Dorsolateral prefrontal cortex (tissue), 122 donors: ENCODE measurements at places on chromosomes 1 and 21.

DNA sequence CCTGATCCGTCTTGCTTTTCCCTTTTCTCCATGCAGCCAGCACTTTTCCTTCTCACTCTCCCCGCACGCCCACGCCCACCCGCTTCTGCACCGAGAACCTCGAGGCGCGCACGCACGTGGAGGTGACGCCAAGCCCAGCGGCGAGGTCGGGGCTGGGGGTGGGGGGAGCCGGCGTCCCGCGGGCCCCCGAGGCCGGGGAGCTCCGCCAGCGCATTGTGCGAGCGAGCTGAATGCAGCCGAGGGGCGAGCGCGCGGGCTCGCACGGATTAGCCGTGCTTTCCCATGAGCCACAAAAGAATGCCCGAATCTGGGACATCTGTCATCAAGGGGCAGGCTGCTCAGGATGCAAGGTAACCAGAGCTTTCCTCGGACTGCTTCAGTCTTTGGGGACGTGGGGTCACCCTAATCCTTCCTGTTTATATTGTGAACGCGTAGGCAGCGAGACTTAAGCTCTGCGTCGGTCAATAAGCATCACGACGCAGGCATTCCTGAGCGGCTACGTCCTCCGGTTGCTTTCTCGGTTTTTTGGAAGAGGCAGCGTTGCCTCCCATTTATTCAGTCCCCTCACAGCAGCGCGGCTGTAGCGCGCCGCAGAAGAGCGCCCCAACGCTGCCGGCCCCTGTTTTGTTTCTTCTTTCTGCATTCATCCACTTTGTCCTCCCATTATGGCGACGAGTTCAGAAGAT lies 67.3 kb upstream of the AKT3 start:
- DNase-seq, result peak; percentile 51

DNA sequence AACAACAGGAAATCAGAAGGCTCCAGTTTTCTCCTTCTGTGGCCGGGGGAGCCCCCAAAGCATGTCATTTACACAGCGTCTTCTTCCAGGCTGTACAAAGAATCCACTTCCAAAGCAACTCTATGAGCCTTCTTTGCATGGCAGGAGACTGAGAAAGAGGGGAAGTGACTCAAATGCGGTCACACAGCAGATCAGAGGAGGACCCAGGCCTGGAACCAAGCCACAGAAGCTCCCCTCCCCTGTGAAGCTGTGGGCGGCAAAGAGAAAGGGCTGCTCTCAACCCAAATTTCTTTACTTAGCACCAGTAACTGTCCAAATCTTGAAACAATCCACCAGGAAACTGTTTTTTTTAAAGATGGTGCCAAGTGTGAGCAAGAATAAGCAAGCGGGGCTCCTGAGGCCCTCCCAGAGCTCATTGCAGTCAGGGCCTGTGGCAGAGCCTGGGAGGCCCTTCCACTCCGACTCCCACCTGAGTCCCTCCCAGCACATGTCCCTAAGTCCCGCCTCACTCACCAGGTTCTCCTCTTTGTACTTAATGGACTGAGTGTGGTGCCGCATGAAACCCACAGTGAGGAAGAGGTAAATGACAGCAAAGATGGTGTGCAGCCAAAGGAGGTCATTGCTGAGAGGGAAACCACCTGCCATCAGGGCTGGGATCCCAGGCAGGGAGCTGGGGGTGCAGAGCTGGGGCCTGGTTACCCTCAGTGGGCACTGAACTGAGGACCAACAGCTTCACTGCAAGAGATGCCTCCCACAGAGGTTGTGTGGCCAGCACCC lies 15.9 kb downstream of the TMEM63A start:
- no peak for DNase-seq

DNA sequence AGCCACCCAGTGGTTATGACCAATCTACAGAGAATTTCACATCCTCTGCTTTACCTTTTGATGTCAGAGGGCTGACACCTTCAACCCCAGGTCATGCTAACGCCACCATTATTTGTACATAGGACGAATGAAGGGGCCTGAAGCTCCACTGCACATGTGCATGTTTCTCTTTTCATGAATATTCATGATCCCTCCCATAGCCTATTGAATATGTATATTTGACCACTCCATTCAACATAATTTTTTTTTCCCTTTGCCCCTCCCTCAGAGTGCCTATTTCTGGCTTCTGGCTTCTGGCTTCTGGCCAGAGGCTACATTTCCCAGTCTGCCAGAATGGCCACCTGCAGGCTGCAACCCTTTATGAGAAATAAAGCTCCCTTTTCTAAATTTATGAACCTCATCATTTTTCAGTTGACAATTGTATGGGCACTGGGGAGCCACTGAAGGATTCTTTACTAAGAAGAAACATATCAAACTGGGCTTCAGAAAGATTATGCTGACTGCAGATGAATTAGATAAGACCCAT lies 406.7 kb downstream of the SIPA1L2 start:
- DNase-seq, result no peak

- DNase-seq, result no peak
Observed at GRCh38 chr21:37984416-37984815, 68.2 kb upstream of the KCNJ6 start.

GRCh38 chr1:44072204-44072603 lies 40.9 kb upstream of the SLC6A9 start:
- DNase-seq, result peak; percentile 64

DNA sequence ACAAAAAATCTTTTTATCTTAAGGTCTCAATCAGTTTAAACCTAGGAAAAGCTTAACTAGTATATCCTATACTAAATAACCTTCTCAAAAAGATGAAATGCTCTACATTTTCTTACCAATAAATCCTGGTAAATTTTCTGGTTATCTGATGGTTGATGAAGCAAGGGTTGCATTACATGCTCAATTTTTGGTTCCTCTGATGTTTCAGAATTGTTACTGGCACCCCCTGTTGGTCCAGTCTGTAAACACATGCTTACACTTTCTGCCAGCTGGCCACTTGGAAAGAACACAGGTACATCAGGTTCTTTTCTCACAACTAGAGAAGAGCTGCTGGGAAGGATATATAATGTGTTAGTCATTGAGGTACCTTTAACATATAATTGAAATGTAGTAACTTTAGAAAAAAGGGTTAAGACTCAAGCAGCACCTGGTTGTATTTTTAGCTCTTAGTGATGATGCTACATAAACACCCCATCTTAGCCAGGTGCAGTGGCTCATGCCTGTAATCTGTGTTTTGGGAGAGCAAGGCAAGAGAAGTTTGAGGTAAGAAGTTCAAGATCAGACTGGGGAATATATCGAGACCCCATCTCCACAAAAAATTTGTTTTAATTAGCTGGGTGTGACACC lies 30.9 kb upstream of the TAL1 start:
- DNase-seq, result no peak

DNA sequence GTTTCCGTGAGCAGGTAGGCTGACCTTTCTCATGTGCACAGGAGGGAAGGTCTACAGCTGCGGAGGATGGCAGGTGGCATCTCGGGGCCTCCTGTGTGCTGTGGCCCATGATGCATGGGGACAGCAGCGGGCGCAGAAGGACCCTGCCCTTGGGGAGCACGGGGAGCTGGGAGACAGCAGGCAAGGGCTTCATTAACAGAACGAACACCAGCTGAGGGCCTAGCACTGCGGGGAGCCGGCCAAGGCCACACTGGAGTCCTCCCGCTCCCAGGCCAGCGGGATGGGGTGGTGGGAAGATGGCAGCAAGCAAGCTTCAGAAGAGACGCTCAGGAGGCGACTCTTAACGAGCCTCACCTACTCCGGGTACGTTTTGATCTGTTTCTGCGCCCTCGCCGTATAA lies 66.6 kb downstream of the SCCPDH start:
- no peak for DNase-seq

DNA sequence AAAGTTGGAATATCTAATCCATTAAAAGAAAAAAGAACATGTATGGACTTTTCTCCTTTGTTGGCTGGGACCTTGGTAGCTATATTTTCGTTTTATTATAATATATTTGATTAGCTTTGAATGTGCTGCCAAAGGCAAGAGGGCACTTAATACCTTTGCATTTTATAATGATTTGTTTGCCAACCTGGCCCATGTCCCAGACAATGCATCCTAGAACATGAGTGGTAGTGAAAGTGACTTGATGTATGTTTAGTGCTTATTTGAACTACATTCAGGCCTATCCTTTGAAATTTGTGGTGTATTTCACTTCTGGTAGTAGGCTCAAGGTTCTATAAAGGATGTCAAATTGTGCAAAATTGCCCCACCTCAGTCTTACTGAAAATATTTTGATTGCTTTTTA lies 25.9 kb downstream of the CACHD1 start:
- no peak for DNase-seq

GRCh38 chr1:182035097-182035770 lies 26.3 kb downstream of the ZNF648 start:
- DNase-seq, result no peak

GRCh38 chr1:234408757-234409156 lies 35.5 kb downstream of the COA6 start:
- no peak for DNase-seq

DNA sequence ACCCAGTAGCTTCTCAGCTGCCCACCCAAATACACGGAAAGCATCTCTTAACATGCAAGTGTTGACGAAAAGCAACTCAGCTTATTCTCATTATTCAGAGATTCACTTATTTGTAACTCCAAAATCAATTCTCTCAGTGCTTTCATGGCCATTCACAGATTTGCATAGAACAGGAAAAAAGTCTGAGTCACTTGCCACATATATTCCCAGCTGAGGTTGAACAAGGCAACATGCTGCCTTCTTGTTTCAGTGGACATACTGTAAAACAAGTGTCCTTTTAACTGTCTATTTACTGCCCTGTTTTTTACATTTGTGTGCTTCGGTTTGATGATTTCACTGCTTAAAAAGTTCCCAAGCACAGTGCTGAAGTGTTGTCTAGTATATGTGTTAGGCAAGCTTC lies 273.0 kb downstream of the LTN1 start:
- DNase-seq, result no peak

DNA sequence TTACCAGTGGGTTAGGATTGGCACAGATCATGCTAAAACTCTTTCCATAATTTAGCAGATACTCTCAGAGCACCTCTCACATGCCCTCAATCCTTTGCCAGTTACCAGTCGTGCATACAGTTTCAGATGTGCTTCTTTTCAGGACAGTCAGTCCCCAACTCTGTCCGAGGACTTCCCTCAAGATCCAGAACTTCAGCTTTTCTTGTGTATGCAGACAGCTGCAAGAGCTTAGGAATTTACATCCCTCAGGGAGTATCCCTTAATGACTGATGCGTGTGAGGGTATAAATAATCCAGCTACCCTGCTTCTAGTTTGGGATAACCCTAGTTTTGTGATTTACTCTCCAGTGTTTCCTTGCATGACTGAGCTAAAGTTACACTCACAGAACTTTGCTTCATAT lies 393.0 kb upstream of the PLXNA2 start:
- DNase-seq, result no peak

DNA sequence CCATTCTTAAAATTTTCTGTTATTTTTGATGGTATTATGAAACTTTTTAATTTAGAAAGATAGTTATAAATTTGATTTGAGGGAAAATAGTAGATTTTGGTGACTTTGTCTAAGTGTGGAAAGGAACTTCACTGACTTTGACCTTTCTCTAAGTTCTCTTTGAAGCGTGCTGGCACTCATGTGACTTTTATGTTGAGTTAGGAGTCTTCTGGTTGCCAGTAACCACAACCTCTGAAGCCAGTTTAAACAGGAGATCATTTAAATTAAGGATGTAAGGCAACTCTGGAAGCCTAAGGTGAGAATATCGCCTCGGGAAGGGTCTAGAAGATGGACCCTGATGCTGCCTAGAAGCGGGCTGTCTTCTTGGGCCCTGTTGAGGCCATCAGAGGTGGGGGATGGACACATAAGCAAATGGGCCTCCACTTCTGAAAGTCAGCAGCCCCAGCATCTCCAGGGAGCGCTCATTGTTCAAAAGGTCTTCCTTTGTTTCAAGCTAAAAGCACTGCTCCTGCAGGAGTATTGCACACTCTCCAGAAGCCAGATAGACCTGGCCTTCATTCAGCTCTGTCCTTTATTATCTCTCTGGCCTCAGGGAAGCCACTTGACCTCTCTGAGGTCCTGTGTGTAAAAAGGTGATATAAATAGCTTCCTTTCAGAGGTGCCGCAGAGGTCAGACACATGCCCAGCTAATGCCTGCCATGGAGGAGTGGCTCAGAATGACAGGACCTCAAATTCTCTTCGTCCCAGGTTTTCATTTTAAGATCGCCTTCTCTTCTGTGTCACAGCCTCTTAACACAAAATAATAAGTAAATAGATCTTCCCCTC lies 5.1 kb upstream of the RCAN1 start:
- no peak for DNase-seq
